ENCODE measurements at places on chromosomes 5 and 9.
A peak's percentile ranks its signal among the peaks of the same experiment; 100 is the strongest.

DNA sequence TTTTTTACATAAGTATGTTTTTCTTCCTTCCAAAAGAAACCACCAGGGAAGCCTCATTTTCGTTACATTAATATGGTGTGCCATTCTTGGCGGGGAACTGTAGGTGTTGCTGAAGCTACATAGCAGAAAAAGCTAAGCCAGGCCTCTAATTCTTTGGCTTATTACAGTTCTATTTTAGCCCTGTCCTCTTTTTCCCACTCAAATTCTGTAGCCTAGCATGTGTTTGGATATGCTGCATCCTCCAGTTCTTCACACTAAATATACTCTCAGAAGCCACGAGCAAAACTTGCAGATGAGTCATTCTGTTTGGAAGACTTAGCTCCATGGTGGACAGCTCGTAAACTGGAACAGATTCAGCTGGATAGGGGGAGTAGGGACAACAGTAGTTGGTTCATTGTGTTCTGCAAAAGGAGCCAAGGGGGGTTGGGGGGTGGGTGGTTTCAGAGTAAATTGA, 369.4 kb downstream of the TMEM161B start:
- DNase-seq: no peak

- DNase-seq: no peak
These were observed 351.2 kb downstream of the PDE4D start for GRCh38 chr5:59542306-59542705.

DNA sequence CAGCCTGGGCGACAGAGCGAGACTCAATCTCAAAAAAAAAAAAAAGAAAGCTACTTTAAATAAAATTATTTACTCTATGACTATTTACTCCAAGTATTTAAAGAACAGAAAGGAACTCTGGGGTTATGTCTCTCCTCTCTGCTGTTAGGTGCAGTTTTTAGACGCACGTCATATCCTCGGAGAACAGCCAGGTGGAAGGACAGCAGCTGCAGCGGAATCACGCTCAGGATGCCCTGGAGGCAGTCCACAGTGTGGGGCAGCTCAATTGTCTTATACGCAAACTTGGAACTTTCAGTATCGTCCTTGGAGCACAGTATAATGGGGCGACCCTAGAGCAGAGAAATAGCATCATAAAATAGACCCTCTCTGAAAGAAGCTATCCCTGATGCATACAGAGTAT, 10.4 kb upstream of the MAPK9 start:
- no peak for DNase-seq

GRCh38 chr5:21663082-21663481, 1190.1 kb downstream of the CDH12 start:
- peak; percentile 2 for DNase-seq

DNA sequence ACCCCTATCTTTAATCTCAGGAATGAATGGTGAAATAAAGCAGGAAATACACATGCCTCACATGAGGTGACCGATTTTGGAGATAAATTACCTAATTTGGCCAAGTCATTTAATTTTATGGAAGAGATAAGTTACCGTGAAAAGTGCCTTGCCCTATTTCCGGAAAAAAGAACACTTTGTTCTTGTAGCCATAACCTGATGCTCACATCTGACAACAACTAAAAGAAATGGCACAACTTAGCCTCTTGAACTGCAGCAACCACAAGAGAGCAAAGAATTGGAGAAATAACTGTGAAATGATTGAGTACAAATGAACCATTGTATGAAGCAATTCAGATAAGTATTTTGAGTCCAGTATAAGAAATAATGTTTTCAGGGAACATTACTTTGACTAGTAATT, 628.1 kb upstream of the TYRP1 start:
- no peak for DNase-seq

DNA sequence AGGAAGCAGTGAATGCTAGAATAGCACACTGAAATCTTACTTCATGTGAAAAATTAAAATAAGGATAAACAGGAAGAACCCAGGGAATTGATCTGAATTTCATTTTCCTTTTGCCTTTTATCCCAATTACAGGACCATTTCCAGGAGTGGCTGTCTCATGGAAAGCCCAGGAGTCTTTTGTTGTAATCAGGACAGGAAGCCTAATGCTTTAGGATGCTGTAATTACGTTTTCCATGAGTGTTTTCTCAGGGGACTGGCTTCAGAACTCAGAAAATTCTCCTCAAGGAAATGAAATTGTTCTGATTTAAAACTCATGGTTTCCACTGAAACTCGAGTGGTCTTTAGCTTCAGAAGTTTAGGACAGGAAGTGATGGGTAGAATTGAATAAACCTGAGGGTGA, 56.6 kb upstream of the CAMK4 start:
- DNase-seq: no peak

- no peak for DNase-seq
These were observed 209.5 kb upstream of the S1PR3 start for GRCh38 chr9:88781628-88782391.

DNA sequence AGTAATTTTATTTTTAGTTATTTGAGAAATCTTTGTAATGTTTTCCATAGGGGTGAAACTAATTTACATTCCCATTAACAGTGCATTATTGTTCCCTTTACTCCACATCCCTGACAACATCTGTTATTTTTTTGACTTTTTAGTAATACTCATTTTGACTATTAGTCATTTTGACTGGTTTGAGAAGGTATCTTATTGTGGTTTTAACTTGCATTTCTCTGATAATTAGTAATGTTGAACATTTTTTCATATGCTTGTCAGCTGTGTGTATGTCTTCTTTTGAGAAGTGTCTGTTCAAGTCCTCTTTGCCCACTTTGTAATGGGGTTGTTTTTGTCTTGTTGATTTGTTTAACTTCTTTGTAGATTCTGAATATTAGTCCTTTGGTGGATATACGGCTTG, 27.5 kb downstream of the CCDC152 start:
- no peak for DNase-seq

- DNase-seq: no peak
These were observed 8.1 kb upstream of the ZBED3 start for GRCh38 chr5:77095189-77095588.

DNA sequence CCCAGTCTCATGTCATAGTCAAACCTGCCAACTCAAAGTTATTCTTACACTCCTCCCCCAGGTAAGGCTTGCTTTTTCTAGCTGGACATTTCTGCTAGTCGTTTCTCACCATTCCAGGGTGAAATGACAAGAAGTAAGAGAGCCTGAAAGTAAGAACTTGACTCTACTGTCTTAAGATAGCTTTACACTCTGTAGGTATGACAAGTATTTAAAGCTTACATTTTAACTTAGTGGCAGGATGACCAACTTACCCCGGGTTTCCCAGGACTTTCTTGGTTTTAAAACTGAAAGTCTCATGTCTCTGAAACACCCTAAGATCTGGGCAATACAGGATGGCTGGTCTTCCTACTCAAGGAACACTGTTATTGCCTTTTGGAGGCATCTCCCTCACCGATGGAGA, 67.5 kb upstream of the PIK3R1 start:
- DNase-seq: no peak

- DNase-seq: no peak
These were observed 126.1 kb upstream of the IFNE start for GRCh38 chr9:21608200-21608599.

DNA sequence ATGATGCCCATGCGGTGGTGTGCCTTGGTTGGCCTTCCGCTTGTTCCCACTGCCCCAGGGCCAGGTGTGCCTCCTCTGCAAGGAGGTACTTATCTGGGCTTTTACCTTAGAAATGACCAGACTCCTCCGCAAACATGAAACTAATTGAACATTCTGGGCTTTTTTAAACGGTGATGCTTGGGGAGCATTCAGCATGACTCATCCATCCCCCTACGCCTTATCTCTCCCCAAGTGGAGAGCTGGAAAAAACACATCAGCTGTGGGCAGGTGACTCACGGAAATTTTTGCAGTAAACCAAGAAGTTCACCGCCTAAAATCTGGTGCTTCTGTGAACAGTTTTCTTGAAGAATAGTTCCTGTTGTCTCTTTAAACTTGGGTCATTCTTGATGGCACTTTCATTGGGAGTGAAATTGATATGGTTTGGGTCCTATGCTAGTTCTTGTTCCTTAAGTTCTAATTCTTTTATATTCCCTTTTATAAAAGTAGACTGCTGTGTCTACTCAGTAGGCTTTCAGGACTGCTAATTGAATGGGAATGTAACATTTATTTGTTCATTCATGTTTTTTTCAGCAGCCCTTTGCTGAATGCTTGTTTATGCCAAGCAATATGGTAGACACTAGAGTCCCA, 39.6 kb downstream of the SFXN1 start:
- peak; percentile 90 for DNase-seq

- DNase-seq: no peak
These were observed 14.4 kb downstream of the CCNI2 start for GRCh38 chr5:132761321-132762240.

DNA sequence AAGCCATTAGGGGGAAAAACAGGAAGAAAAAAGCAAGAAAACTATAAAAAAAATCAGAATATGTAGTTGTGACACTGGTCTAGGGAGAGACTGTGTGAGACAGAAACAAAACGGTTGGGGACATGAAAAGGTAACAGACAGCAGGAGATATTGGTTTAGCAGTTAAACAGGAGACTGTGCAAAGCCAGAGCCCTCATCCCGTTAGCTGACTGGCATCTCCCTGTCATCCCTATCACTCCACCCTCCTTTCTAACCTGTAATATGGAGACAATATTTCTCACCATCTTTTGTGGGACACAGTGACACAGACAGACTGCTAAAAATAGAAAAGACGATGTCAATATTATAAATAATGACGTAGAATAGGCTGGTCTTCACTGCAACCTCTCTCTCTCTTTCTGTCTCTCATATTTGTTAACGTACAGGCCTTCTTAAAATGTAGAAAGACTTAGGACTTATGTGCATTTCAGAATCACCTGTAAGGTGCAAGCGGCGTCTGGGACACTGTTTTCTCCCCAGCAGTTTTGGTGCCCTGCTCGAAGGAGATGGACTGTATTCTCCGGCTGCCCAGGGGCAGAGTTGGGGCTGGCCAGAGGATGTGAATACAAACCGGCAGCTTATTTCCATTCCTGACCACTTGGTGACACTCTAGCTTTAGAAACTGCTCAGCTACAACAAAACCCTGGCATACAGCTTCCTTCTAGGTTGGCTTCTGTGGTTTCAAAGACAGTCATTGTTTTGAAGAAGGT, 190.6 kb downstream of the MAT2B start:
- peak; percentile 29 for DNase-seq

DNA sequence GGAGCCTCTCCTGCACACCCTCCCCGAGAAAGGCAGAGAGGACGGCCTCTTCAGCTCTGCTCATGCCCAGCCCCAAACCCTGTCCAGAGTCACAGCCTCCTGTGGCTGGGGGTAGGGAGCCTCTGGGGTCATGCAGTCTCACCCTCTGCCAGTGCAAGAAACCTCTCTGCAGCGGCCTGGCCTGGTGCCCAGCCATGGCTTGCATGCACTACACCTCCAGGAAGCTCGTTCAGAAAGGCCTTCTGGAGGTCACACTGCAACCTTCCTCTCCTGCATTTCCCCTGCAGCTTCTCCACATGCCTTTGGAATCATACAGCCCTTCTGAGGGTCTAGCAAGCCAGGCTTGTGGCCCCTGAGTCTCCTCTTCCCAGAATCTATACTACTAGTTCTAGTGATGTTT, 17.9 kb downstream of the CSF1R start:
- DNase-seq: no peak

GRCh38 chr5:15834596-15835245, 334.7 kb downstream of the FBXL7 start:
- DNase-seq: no peak

DNA sequence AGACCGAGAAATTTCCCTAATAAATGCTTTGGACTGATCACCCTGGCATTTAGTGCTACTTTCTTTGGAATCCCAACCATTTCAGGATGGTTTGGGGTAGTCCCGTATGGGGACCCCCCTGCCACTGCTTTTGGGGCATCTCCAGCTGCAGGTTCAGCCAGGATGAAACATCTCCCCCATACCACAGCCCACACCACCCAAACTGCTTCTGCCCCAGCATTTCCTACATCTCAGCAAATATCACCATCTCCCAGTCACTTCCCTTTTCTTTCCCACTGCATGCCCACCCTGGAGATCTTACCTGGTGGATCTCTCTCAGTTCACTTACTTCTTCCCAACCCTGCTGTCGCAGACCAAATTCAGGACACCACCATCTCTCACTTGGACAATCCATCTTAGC, 4.8 kb upstream of the P4HA2 start:
- DNase-seq: no peak

DNA sequence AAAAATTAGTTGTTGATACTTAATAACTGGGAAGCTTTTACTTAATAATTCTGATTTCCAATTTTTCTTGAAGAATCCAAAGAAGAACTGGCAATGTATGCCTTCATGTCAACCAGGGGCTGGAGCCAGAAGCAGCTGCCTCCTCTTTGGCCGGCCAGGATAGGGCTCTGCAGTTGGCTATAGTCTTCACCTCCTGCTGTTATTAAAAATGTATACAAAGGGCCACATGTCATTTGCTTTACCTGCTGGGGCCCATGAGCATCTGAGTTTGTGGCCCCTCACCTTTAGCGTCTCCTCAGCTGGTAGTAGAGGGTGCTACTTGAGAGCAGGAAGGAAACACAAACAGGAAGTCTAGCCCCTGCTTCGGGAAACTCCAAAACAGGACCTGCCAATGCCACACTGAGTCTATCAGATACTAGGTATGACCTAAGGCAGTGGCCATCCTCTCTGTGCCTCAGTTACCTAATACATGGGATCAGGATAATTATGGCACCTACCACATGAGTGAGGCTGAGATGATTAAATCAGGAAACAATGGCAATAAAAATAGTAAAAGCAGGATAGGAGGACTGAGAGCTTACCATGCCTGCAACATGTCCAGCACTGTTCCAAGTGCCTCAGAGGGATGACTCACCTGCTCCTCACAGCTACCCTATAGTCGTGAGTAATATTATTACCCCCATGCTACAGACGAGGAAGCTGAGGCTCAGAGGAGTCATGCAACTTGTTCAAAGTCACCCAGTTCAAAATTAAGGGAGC, 21.3 kb downstream of the CCDC69 start:
- peak; percentile 86 for DNase-seq

GRCh38 chr9:122354536-122355199, 16.2 kb upstream of the PTGS1 start:
- DNase-seq: no peak

DNA sequence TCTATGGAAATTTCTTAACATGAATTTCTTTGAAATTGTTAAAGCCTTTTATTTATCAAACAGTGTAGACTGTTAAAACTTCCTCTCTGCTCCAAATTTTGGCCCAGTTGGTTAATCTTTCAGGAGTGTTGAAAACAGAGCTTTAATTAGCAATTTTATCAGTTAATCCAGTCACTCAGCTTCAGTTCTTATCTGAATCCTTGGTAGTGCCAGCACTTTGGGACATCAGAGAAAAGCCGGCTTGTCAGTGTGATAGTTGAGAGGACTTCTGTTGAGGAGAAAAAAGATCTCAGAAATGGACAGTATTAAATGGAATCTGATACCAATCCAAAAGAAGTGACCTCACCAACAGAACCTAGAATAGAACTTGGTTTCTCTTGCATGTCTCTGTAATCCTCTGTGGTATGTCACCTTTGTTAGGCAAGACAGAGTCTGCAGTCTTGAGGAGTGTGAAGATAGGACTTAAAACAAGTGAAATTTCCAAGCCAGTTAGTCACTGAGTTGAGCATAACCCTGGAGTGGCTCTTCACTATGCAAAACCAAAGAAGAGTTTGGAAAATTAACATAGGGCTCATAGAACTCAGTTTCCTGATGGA, 251.8 kb downstream of the NNT start:
- DNase-seq: no peak

- DNase-seq: no peak
These were observed 97.5 kb downstream of the PHF2 start for GRCh38 chr9:93673839-93674334.
